ENCODE measurements at places on chromosomes 6 and 20.
A peak's percentile ranks its signal among the peaks of the same experiment; 100 is the strongest.

DNA sequence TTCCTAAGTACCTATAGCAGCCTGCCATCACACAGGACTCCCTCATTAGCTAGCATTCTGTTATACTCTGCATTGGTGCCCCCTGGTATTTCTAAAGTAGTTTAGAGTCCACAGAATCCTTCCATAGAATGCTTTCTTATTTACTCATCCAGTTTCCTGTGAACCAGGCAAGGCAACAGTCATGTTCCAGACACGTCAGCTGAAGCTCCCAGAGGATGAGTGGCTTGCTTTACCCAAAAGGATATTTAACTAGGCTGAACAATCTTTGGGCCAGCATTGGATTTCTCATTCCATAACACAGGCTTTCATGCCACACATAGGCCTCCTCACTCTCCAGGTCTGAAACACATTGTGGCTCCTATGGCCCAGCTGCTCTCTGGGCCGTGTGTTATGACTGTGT is 203.8 kb upstream of the MAP3K7 start:
- DNase-seq, result no peak

DNA sequence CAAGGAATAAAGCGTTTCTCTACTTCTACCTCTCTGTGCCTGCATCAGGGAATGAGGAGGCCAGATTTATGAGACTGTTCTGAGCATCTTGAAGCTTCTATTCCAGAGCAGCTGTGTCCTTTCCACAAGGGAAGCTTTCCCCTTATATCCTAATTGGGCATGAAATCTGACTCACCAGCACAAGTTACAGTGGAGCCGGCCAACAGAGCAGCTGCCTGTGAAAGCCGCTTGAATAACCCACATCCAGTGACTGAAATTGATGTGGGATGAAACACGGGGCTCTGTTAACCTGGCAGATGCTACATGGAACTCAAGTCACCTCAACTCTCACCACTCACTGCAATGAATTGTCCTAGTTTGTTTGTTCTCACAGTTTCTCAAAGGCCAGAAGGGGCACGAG is 400.3 kb downstream of the TFAP2A start:
- DNase-seq, result no peak

DNA sequence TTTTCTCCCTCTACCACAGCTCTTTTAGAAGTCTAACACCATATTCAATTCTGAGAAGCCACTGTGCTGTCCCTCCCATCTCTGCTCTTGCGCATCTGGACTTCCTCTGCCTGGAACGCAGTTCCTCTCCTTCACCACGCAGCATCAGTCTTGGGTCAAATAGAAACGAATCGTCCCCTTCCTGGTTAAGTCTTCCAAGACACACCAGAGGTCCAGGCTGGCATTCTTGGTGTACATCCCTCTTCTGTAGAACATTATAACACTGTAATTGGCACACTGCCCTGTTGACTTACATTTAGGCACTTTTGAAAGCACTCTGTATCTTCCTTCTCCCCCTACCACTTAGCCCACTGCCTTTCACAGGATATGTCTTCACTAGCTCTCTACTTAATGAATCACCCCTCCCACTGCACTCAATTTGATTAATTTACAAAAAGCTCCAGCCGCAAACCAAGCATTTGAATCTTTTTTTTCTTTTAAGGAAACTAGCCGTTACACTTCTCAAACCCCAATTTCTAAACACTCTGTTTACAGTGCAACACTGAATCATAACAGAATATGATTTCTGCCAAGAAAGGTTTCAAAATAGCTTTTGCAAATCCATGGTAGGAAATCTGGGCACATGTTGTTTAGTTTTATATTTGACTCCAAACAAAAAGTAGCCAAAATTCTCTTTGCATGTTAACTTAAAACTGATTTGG is 140.8 kb upstream of the CARMIL1 start:
- DNase-seq, result peak; percentile 83

- no peak for DNase-seq
These were observed 74.1 kb downstream of the VIP start for GRCh38 chr6:152824666-152825065.
